ENCODE measurements at places on chromosomes 2 and 18. TPM values are rescaled to one million over a fixed set of nuclear protein-coding genes. Genes with fewer than 3 reads are reported as not detected.
A peak's percentile ranks its signal among the peaks of the same experiment; 100 is the strongest.

The POTEI gene
- total RNA-seq, result 1.3 TPM

The EMILIN2 gene
- total RNA-seq, result 19.2 TPM

The ARL5A gene
- 63.2 TPM for total RNA-seq

The RTP5 gene
- not detected for total RNA-seq

The ZSWIM2 gene
- not detected for total RNA-seq

The PARD3B gene
- 15.9 TPM for total RNA-seq

GRCh38 chr2:179340678-179341077 lies 76.0 kb upstream of the SESTD1 start:
- DNase-seq, result no peak

- peak; percentile 71 for DNase-seq
Measured at GRCh38 chr2:176269319-176270099, at the start of gene MTX2. Gene MTX2, plus strand, starts transcription at chr2:176269442. Its CDS starts 188 bp downstream, at chr2:176269630.

GRCh38 chr18:74278058-74278457 lies 13.7 kb downstream of the CYB5A start:
- no peak for DNase-seq

DNA sequence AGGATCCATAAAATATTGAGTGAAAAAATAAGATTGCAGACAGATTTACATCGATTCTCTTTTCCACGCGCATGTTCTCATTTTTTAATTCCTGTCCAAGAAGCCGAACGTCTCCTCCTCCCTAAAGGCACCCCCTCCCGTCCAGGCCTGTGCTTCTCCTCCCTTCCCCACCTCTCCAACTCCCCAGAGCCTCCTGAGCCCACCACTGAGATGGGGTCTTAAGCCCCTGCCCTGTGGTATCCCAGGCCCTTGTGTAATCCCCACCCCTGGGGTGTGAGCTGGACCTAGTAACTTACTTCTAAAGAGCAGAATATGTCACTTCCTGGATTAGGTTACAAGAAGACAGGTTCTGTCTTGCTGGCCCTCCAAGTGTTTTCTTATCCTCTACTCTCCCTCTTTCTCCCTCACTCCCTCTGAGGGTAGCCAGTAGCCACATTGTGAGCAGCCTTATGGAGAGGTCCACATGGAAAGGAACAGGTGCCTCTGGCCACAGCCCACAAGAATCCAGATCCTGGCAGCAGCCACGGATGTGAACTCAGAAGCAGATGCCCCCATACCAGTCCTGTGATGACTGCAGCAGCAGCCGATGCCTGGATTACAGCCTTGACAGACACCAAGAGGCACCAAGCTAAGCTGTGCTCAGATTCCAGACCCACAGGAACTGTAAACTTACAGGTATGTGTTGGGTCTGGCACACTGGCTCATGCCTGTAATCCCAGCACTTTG lies 39.6 kb upstream of the OTOS start:
- no peak for DNase-seq

- DNase-seq, result no peak
Measured at GRCh38 chr18:23897733-23898132, 116.8 kb upstream of the TTC39C start.

- no peak for DNase-seq
Measured at GRCh38 chr2:180959787-180960186, 20.6 kb upstream of the UBE2E3 start.

GRCh38 chr2:11528228-11528627 lies 5.6 kb upstream of the GREB1 start:
- DNase-seq, result no peak

DNA sequence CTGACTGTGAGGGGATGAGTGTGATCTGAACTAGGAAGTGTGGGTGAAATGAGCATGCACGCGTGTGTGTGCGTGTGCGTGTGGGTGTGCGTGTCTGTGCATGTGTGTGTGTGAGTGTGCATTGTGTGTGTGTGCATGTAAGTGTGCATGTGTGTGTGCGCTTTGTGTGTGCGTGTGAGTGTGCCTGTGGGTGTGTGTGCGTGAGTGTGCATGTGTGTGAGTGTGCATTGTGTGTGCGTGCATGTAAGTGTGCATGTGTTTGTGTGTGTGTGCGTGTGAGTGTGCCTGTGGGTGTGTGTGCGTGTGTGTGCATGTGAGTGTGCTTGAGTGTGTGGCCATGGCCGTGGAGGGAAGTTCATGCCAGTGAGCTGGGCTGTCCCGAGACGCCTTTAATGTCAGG lies 76.3 kb downstream of the RTP5 start:
- DNase-seq, result no peak

DNA sequence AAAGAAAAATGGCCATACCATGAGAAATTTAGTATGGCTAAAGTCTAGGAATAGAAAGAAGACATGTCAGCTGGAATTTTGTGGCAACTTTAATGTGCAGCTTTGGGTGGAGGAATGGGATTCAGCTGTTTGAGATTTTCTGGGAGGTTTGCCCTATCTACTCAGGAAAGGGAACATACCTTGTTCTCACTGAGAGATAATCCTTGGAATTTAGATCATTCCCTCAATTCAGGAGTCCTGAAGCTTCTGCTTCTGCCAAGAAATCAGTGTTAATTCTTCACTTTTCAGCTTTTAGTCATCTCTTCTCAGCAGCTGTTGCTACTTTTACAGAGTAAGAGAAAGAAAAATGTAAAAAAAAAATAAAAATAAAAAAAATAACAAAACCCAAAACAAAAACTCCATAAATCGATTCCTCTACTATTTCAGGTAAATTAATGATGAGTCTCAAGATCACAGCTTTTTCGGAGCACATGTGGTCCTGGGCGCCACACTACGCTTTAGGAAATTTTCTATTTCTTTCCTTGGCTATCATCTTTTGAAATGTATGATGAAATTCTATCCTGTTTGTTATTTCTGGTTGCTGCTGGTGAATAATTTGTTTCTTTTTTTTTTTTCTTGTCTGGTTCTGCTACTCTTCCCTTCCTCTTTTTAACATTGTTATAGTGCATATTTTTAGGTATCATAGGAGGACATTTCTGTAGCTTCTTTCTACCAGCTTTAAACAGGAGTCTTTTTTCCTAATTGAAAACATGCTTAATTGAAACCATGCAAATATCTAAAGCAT lies 18.9 kb upstream of the BAZ2B start:
- DNase-seq, result no peak

DNA sequence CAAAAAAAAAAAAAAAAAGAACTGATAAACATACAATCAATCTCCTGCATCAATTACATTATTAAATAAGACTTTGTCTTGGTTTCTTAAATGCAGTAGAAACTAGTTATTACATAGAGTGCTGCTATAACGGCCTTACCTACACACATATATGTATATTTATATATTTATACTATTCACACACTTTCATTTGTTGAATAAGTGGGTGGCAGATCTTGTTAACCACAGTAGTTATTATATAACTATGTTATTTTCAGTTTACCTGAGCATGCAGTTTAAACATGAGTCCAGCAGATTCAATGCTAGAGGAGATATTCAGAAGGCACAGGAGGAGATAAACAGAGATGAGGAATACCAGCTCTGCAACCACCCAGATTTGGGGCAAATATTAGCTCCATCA lies 81.5 kb upstream of the CD226 start:
- DNase-seq, result no peak

DNA sequence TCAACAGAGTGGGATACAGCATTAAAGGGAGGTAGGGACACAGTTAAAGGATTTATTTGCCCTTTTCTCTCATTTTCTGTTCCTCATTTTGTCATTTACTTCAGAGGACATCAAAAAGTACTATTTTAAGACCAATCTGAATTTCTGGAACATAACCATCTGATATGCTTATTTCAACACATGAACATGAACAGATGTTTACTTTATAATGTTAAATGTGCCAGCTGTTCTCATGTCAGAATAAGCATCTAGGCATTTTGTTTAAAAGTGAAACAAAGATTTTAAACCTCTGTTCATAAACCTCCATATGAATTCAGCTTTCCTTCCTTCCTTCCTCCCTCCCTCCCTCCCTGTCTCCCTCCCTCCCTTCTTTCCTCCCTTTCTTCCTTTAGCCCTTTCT lies 677.7 kb downstream of the CNTNAP5 start:
- no peak for DNase-seq

DNA sequence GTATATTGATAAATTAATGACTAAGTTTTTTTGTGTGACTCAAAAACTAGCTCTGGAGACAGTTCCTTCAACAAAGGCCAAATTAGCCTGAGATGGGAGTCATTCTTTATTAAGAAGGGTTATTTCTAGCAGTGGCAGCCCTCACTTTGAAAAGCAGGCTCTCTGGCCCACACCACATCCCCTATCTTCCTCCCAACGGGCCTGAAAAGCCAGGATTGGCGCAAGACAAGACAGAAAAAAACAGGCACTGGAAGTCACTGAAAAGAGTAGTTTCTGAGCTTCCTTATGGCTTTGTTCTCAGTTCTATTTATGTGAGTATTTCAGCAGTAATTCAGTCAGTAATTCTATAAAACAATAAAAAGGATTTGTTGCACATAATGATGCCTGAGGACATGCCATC lies 149.0 kb downstream of the LAMA3 start:
- no peak for DNase-seq

GRCh38 chr18:63292831-63293683 lies 26.5 kb downstream of the BCL2 start:
- DNase-seq, result no peak

DNA sequence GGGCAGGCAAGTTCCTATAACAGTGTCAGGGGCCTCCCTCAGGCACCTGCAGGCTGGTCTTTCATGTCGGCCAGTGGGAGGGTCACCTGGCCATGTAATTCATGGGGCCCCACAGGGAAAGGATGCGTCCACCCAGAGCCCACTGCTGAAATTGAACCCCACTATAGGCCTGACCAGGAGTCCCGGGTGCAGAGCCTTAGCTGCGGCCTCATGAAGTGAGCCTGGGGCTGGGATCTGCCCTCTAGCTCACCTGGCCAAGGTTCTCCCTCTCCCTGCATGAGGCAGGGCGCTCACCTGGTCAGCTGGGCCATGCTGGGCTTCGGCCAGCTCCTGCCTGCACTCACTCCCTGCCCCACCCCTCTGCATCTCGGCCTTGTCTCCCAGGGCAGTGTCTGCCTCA lies 41.1 kb downstream of the C1QL2 start:
- DNase-seq, result no peak
